Mesothelial cell of epicardium (in vitro differentiated cells): ENCODE measurements at places on chromosomes 3 and 15.

DNA sequence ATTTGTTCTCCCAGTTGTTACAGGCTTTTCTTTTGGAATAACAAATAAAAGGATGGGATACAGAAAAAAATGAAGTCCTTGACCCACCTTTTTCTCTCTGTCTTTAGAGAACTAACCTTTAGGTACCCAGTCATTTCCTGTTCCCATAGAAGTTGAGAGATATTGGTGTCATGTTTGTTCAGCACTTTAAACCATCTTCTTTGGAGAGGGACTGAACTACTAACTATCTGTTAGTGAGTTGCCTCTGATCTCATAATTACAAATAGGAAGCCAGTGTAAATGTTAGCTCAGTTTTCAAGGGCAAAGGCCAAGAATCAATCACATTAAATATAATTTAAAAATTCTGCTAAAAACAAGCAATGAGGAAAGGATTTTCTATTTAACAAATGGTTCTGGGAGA lies 72.9 kb upstream of the DCBLD2 start:
- no peak overlapping the region for H3K27ac ChIP-seq
- H3K4me1 ChIP-seq: peaks cover 4% of the 10 kb centered on the region
- H3K27me3 ChIP-seq: no peaks in the 10 kb centered on the region

- no peak for DNase-seq
- no peak within 1 kb of the TSS for H3K27ac ChIP-seq
- peaks cover 14% of the 10 kb centered on the region for H3K27me3 ChIP-seq
- H3K4me3 ChIP-seq: peak within 1 kb of the TSS; percentile 86
- peaks cover 9% of the 10 kb centered on the region for H3K4me1 ChIP-seq
- H3K36me3 ChIP-seq: no peaks in the 10 kb centered on the region
These were observed at the start of gene NEIL1 for GRCh38 chr15:75346796-75347221. TSS of gene NEIL1 (plus strand) at chr15:75347039. CDS start at chr15:75348906, 1,867 bp downstream.

DNA sequence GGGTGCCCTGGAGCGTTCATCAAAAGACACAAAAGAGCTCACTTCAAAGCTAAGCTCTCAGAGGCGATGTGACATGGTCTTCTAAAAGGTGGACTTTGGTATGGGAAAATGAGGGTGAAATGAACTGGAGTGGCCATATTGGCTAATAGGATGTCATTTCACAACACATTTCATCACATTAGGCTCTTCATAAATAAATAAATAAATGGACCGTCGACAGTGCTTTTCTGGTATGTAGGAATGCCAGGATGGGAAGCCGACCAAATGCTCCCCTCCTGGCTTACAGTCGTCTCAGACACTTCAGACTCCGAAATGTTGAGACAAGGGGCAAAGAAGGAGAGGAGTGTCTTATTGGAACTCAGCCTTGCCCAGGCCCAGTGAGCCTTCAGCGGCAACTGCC lies 383.0 kb downstream of the NTRK3 start:
- H3K4me1 ChIP-seq: peaks cover 26% of the 10 kb centered on the region
- H3K27me3 ChIP-seq: peaks cover 6% of the 10 kb centered on the region
- H3K36me3 ChIP-seq: no peaks in the 10 kb centered on the region
- no peak overlapping the region for H3K4me3 ChIP-seq
- no peak for DNase-seq
- H3K27ac ChIP-seq: no peak overlapping the region

DNA sequence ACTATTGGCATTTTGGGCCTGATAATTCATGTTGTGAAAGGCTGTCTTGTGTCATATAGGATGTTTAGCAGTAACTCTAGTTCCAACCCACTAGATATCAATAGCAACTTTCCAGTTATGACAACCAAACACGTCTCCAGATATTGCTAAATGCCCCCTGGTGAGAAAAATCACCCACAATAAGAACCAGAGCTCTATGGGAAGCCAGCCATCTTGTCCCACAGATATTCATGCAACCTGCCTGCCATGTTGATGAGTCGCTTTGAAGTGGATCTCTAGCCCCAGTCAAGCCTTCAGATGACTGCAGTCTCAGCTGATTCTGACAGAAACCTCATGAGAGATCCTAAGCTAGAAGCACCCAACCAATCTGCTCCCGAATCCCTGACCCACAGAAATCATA lies 5.6 kb upstream of the TNIK start:
- DNase-seq: no peak
- no peak overlapping the region for H3K4me3 ChIP-seq
- peaks cover 16% of the 10 kb centered on the region for H3K27me3 ChIP-seq
- peaks cover 18% of the 10 kb centered on the region for H3K4me1 ChIP-seq

- no peaks in the 10 kb centered on the region for H3K27me3 ChIP-seq
- peaks cover 58% of the 10 kb centered on the region for H3K4me1 ChIP-seq
- no peak overlapping the region for H3K27ac ChIP-seq
- H3K4me3 ChIP-seq: no peak overlapping the region
- DNase-seq: no peak
These were observed 83.3 kb downstream of the IGF2BP2 start for GRCh38 chr3:185741586-185741985.

- peaks cover 49% of the 10 kb centered on the region for H3K27me3 ChIP-seq
- peak overlapping the region; percentile 86 for H3K4me3 ChIP-seq
- peak; percentile 70 for DNase-seq
- peak overlapping the region; percentile 43 for H3K27ac ChIP-seq
- H3K36me3 ChIP-seq: no peaks in the 10 kb centered on the region
- H3K4me1 ChIP-seq: peaks cover 16% of the 10 kb centered on the region
These were observed 534 bp downstream of the FRMD5 start for GRCh38 chr15:44194323-44195150.

DNA sequence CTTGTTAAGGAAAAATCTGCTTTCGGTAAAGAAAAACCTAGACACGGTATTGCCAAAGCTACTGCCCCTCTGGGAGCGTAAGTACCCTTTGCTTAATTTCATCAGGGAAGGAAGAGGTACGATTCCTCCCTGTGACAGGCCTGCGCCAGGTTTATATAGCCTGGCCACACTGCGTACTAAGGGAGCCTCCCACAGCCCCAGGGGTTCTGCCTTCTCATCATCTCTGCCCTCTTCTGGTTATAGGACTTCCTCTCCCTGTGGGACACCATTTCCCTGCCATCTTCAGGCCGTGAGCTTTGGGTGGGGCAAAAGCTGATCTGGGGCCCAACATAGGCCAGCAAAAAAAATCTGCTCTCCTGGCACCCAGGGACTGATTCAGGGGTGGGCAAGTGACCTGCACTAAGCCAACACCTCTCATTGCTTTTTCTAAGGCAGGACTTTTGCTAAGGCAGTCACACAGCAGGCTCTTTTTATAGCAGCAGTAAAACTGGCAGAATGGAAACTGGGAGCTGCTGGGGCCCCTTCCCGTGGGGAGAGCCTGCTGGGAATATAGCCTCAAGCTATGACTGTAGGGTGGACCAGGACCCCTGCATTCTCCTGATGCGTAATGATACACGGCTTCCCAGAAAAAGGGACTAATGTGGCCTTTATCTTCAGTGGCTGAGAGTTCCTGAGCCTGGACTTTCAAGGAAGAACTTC lies 76.2 kb downstream of the PRICKLE2 start:
- peaks cover 40% of the 10 kb centered on the region for H3K4me1 ChIP-seq
- peak overlapping the region; percentile 71 for H3K27ac ChIP-seq
- no peak for DNase-seq
- H3K36me3 ChIP-seq: peaks cover 61% of the 10 kb centered on the region

DNA sequence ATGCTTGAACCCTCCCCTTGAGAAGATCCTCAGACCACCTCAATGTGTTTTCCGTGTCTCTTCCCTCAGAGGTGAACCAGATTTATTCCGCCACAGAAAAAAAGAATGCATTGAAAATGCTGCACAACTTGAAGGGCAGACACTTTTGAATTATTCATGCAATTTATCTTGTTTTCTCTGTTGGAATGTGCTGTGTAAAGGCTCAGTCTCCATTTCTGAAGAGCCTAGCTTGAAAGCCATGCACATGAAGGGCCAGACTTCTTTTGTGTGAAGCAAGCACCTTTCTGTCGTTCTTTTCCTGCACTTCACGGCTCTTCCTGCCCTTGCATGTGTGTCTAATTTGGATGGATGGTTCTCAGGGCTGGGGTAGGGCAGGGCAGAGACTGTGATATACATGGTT lies 79.0 kb upstream of the ATP13A5 start:
- no peaks in the 10 kb centered on the region for H3K36me3 ChIP-seq
- peaks cover 8% of the 10 kb centered on the region for H3K27me3 ChIP-seq
- no peak overlapping the region for H3K4me3 ChIP-seq
- no peak for DNase-seq
- peaks cover 15% of the 10 kb centered on the region for H3K4me1 ChIP-seq

DNA sequence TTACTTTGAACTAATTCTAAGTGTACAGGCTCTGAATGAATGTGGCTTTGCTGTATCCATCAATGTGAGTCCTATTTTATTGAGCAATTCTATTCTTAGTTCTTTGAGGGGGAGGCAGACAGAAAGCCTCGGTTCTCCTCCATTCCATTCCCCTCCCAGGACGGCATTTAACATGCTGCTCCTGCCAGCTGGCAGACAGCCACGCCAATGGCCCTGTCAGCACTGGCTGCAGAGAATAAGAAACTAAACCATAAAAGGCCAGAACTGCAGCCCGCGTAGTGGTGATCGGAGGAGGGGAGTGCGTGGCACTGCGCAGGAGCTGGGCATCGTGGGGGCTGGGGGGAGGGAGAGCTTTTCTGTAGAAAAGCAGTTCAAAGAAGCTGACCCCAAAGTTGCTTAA lies 76.0 kb upstream of the HACD2 start:
- H3K4me1 ChIP-seq: peaks cover 34% of the 10 kb centered on the region
- H3K36me3 ChIP-seq: peaks cover 2% of the 10 kb centered on the region
- DNase-seq: peak; percentile 65
- H3K27ac ChIP-seq: peak overlapping the region; percentile 94
- no peaks in the 10 kb centered on the region for H3K27me3 ChIP-seq

GRCh38 chr15:76006136-76006778 lies 6.0 kb downstream of the NRG4 start:
- no peak for DNase-seq
- peaks cover 22% of the 10 kb centered on the region for H3K36me3 ChIP-seq
- H3K4me3 ChIP-seq: no peak overlapping the region
- peaks cover 11% of the 10 kb centered on the region for H3K4me1 ChIP-seq
- H3K27ac ChIP-seq: no peak overlapping the region

DNA sequence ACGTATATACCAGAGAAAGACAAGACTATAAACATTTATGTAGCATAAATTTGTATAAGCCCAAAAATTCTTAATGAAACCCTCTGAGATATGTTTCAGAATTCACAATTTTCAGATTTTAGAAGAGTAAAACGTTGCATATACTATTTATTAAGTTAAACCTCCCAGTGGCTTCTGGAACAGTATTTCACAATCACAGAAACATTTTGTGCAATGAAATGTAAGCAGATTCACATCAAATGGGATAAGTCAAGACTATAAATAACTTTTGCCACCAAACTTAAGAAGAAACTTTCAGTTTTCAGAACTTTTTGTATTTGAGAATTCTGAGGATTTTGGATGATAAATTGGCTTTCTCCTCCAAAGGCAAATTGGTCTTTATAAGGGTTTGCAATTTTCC lies 9.2 kb downstream of the SLTM start:
- H3K4me1 ChIP-seq: no peaks in the 10 kb centered on the region
- H3K36me3 ChIP-seq: peaks cover 18% of the 10 kb centered on the region
- no peaks in the 10 kb centered on the region for H3K27me3 ChIP-seq
- no peak overlapping the region for H3K4me3 ChIP-seq
- DNase-seq: no peak
- H3K27ac ChIP-seq: peak overlapping the region; percentile 39

GRCh38 chr15:62124176-62124972 lies 40.7 kb downstream of the C2CD4B start:
- no peak overlapping the region for H3K27ac ChIP-seq
- no peak for DNase-seq
- no peak overlapping the region for H3K4me3 ChIP-seq
- no peaks in the 10 kb centered on the region for H3K27me3 ChIP-seq
- H3K4me1 ChIP-seq: peaks cover under 1% of the 10 kb centered on the region
- H3K36me3 ChIP-seq: no peaks in the 10 kb centered on the region

- no peak overlapping the region for H3K27ac ChIP-seq
- H3K27me3 ChIP-seq: peaks cover 11% of the 10 kb centered on the region
- peak; percentile 28 for DNase-seq
- H3K36me3 ChIP-seq: no peaks in the 10 kb centered on the region
- H3K4me3 ChIP-seq: no peak overlapping the region
These were observed 6.4 kb upstream of the RTP3 start for GRCh38 chr3:46491089-46492070.

GRCh38 chr15:91980502-91981267 lies 127.2 kb downstream of the SLCO3A1 start:
- H3K36me3 ChIP-seq: no peaks in the 10 kb centered on the region
- no peaks in the 10 kb centered on the region for H3K4me1 ChIP-seq
- no peak for DNase-seq
- no peak overlapping the region for H3K4me3 ChIP-seq
- H3K27me3 ChIP-seq: peaks cover 76% of the 10 kb centered on the region
